Thoracic aorta (tissue), 2 donors: ENCODE measurements at places on chromosomes 6 and 20.

- no peak for DNase-seq
Observed at GRCh38 chr6:159833556-159833955, 33.5 kb downstream of the PNLDC1 start.

DNA sequence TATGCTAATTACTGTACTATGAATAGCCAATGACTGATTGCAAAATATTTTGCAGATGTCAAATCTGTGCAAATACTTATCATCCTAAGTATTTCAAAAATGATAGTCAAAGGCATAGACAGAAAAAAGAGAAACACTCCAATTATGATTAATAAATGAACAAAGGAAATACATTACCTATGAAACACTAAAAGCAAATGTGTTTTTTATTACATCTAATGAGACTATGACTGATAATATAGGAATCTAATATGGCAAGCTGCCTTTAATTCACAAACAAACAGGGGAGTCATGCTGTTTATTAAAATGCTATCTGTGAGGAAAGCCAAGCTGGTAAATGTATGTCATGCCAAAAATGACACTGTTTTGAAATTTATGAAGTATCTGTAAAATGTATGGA lies 713.2 kb upstream of the NRSN1 start:
- no peak for DNase-seq

DNA sequence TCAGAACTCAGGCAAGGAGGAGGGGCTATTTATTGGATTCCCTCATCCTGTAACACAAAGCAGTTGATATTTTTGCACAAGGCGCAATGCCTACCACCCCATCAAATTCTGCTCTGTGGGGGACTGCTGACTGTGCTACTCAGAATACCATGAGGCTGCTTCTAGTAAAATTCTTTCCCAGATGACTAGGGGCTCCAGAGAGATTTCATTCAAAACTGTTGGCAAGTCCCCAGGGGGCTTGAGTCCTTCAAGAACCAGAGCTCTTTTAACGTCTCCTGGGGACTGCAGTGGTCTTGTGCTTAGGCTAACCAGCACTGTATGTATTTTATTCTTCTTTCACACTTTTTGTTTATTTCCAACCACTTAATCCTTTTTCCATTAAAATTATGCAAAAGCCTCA lies 365.9 kb upstream of the AGPAT4 start:
- DNase-seq = no peak

GRCh38 chr20:52787216-52787615 lies 184.9 kb upstream of the TSHZ2 start:
- DNase-seq = no peak

GRCh38 chr6:3884007-3884745 lies 35.0 kb downstream of the FAM50B start:
- DNase-seq = no peak

- no peak for DNase-seq
Observed at GRCh38 chr6:53009511-53009910, 14.4 kb upstream of the GSTA4 start.

- no peak for DNase-seq
Observed at GRCh38 chr20:12717061-12717460, 291.7 kb upstream of the SPTLC3 start.
